Right ventricle myocardium superior (tissue), 1 donor: ENCODE measurements at places on chromosomes 16 and 17. TPM values are rescaled to one million over a fixed set of nuclear protein-coding genes. Genes with fewer than 3 reads are reported as not detected.

The NPIPB9 gene
- total RNA-seq: 0.19 TPM

The TPSD1 gene
- total RNA-seq: 0.51 TPM

The KRTAP16-1 gene
- total RNA-seq: not detected

The AANAT gene
- not detected for total RNA-seq

The PLA2G10 gene
- total RNA-seq: not detected
